ENCODE measurements at places on chromosomes 6 and 20.

GRCh38 chr20:64261138-64261537 lies 5.6 kb downstream of the PCMTD2 start:
- peak; percentile 68 for DNase-seq

- DNase-seq = peak; percentile 14
Measured at GRCh38 chr6:69349771-69350170, 447.0 kb downstream of the LMBRD1 start.

GRCh38 chr6:134176264-134176975 lies 124.0 kb upstream of the SLC2A12 start:
- DNase-seq = peak; percentile 24

- no peak for DNase-seq
Measured at GRCh38 chr6:143867236-143867635, 3.0 kb downstream of the ZC2HC1B start.

GRCh38 chr6:143151381-143151780 lies 90.7 kb downstream of the AIG1 start:
- no peak for DNase-seq

DNA sequence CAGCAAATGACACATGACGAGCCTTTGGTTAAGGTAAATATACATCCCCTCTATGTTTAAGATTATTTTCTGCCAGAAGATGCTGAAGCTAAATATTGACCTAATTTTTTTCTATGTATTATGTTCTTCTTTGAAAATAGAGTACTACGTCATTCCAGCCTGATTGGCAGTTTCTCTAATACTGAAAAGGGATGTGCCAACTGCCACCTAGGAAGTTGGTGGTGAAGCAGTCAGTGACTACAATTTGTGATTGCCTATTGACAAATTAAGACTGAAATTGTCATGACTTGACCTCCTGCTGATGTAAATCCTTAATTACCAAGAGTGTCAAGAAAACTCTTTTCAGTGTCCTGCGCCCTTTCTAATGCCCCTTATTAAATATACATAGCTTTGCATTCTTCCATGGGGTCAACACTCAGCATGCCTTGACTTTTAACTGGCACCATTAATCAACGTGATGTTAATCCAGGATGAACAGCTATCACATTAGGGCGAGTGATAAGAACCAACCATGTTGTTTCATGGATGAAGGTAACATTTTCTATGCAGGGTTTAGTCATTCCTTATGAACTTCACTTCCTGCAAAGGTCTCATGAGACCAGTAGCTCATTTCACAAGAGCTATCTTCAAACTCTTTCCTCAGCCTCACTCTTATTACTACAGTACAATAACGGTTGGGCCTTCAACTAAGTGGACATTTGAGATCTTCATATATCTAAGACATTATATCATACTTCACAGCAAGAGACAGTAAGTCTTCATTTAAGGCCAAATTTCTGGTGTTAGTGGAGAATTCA lies 22.5 kb upstream of the SGK1 start:
- no peak for DNase-seq

- DNase-seq = no peak
Measured at GRCh38 chr6:27865850-27866356, 46.3 kb downstream of the OR2B2 start.

GRCh38 chr20:49687595-49688567 lies 25.8 kb downstream of the B4GALT5 start:
- no peak for DNase-seq

GRCh38 chr20:63782521-63782971 lies 43.0 kb downstream of the SLC2A4RG start:
- no peak for DNase-seq

DNA sequence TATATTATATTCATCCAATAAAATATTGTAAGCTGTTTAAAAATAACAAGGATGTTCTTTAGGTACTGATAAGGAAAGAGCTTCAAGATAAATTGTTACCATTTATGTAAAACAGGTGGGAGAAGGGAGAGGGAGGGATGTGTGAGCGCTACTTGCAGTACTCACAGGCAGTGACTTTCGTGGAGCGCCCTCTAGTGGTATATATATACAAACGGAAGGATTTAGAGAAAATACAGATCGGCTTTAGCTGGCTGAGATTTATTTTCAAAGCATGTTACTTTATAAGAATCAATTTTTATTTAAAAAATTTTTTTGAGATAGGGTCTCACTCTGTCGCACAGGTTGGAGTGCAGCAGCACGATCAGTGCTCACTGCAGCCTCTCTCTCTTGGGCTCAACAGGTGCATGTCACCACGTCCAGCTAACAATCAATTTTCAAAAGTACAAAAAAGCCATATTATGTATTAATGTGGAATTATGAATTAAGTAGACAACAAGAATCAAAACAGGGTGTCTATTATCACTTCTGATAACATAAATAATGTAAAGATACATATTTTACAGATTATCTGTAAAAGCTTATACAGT lies 3.3 kb upstream of the MOG start:
- DNase-seq = peak; percentile 55

GRCh38 chr6:3176562-3177355 lies 19.4 kb upstream of the TUBB2A start:
- DNase-seq = peak; percentile 38

DNA sequence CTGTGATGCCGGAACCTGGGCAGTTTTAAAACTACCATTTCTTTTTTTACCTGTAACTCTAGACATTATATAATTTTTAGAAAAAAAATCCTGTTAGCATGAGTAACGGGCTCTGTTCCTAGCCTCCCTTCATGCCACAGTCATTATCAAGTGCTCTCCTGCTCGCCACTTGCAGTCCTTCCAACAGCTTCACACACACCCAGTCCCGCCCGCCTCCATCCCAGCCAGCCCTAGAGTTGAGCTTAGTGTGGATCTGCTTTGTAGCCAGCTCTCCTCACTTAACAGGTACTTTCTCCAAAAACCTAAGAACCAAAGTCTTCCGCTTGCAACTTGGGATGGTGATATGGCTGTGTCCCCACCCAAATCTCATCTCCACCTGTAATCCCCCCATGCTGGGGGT lies 51.5 kb downstream of the EZR start:
- no peak for DNase-seq

GRCh38 chr6:27101824-27102223 lies 145.7 kb upstream of the PRSS16 start:
- no peak for DNase-seq

DNA sequence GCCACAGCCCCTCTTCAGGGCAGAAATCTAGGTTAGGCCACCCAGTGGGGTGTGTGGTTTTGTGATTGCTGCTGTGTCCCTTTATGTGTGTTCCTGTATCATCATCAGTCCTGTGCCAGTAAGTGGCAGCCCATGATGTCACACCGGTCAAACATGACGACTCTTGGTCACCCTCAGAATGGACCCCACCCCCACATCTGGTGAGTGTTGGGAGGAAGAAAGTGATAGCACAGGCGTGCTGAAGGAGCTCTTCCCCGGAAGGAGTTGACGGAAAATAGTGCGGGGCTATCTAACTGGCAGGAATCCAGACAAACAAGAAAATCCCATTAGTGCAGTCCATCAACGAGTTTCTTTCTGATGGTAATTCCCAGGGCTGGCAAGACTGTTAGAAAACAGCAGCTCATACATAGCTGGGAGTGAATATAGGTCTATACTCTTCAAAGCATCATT lies 33.4 kb upstream of the IL17A start:
- DNase-seq = no peak

GRCh38 chr6:134046054-134046453 lies 6.4 kb downstream of the SLC2A12 start:
- DNase-seq = no peak

DNA sequence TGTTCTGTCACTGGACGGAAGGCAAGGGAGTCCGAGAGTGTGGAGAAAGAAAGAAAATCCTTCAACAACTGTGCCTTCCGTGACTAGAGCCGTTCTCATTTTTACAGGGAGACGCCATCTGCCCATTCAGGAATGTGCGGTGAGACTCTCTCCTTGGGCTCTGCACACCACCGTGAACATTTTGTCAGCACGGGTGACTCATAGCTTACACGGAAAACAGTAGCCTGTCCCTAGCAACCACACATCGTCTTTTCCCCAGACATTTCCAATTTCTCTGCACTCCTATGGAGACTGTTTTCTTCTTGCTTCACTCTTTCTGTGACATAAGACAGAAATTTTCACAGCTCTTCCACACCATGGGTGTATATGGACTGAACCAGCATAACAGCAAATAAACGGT lies 55.1 kb downstream of the TBXT start:
- no peak for DNase-seq

- DNase-seq = no peak
Measured at GRCh38 chr6:150036081-150036480, 10.7 kb upstream of the RAET1L start.

DNA sequence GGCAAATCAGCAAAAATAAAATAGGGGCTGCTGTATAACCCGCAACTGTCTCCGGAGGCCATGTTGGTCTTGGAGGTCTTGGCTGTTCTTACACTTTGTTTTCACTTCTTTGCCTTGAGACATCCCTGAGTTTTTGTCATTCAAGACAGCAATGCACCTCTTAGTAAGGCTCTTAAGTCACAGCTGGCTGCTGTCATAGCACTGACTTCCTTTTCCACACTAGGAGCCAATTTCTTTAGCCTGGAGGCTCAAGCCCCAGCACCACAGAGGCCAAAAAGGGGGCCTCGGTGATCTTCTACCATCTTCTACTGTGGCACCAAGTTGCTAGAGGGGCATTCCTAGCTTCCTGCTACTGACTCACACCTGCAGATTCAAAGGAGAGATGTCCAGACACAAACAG lies 536.3 kb downstream of the CDH26 start:
- no peak for DNase-seq

DNA sequence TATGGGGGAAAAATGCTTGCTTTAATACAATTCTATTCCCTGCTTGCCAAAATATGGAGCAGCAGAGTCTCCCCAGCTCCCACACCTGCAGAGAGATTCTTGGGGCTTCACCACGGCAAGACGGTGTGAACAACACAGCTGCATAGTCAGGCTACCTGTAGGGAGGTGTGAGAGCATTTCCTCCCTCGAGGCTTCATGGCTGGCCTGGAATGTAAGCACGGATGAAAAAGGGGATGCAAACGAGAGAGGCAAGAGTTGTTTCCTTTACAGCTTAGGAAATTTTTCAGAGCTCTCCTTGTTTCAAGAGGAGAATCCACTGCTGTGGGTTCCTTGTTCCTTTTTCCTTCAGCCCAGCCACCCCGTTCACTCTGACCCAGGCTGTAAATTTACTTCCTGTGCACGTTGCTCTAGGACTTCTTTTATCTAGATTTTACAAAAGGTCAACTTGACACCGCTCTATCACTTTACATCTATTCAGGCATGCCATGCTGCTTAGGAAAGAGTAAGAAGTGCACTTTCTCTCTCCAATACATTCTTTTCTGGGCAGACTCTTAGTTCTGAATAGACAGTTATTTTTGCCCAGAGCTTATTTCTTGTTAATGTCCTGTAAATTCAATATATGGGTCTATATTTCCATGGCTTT lies 197.1 kb downstream of the KHDC1L start:
- DNase-seq = no peak

- DNase-seq = peak; percentile 4
Measured at GRCh38 chr6:168123165-168123911, 44.3 kb upstream of the FRMD1 start.

DNA sequence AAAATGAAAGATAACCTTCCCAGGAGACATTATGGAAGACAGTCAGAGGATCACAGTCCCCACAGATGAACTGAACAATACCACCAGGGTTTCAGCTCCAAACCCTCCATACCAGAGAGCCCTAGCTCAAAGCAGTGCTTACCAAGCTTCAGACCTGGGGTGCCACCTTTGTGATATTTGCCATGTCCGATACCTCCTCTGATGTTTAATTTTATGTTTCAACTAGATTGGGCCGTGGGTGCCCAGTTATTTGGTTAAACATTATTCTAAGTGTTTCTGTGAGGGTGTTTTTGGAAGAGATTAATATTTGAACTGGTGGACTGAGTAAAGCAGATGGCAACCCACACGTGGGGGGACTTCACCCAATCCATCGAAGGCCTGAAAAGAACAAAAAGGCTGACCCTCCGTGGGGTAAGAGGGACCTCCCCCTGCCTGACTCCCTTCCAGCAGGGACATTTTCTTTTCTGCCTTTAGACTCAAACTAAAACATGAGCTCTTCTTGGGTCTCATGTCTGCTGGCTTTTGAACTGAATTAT lies 11.8 kb downstream of the SCML4 start:
- no peak for DNase-seq

Data from uterus (tissue), 4 donors.